K562 (cell line): ENCODE measurements at places on chromosomes 2 and 18.

DNA sequence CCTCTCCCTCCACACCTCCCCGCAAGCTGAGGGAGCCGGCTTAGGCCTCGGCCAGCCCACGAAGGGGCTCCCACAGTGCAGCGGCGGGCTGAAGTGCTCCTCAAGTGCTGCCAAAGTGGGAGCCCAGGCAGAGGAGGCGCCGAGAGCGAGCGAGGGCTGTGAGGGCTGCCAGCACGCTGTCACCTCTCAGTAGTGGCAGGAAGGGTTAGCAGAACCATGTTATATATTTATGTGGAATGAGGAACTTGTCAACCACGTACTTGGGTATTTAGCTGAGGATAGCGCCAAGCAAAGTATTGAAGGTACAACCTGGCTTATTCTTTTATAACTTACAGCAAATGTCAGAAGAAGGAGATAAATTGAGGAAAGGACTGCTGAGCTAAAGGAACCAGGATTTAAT, 144.1 kb upstream of the MGAT5 start:
- DNase-seq, result no peak

DNA sequence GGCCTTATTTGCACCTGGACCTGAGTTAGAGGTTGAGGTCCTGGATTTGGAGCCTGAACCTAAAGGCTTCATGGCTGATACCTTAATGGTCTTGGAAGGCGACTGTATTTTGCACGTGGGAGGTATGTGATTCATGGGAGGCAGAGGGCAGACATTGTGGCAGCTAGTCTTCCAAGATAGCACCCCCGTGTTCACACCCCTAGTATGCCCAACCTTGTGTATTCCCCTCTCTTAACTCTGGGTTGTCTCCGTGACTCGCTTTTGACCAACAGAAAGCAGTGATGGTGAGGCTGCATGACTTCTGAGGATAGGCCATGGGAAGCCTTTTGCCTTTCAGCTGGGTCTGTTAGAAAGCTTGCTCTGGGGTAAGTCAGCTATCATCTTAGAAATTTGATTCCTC, 45.8 kb upstream of the HAAO start:
- no peak for DNase-seq

DNA sequence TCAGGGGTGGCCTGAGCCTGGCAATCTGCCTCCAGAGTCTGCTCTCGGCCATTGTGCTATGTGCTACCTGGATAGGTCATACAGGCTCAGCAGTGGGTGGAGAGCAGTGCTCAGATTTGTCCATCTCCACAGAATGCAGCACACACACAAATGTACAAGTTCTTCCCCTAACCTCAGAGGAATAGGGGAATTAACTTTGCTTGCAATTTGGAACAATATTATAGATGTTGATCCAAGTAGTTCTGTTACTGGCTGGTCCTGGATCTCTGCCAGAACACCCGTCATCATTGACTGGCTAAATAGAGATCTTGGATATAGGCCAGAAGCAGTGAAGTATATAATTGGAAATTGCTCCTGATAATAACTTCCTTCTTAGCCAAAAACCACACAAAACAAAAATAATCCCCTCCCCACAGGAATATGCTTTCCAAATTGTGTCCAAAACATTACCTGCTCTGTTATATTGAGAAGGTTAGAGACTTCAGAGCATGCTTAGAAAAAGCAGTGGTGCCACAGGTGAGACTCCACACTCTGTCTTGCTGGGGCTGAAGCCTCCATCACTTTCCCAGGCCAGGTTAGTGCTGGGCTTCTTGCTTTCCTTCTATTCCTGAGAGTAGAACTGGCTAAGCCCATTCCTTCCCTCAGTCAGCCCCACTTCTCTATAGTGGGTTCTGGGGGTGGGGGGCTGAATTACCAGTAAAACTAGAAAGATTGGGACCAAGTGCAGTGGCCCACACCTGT, 38.8 kb downstream of the NCAPH start:
- DNase-seq, result no peak

DNA sequence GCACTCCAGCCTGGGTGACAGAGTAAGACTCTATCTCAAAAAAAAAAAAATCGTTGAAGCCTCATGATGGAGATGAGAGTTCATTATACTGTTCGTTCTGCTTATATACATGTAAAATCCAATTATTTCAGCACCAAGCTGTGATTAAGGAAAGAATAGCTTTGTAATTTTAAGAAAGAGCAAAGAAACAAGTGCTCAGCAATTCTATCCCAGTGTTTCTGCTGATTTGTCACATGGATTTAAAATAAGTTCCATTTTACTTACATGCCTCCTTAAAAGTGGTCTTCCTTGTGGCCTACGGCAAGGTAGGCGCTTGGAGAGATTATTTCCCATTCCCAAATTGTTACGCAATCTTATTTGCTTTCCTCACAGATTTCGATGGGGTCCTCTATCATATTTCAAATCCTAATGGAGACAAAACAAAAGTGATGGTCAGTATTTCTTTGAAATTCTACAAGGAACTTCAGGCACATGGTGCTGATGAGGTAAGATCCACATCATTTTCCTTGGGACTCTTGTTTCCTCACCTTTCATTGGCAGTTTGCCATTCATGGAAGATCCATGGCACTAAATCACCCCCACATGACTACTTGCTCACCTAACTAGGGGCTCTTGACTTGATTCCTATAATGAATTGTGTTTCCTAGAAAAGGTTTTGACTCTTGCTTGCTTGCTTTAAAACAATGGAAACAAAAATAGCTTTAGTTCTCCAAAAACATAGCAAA, 11.5 kb downstream of the ARPC2 start:
- no peak for DNase-seq

DNA sequence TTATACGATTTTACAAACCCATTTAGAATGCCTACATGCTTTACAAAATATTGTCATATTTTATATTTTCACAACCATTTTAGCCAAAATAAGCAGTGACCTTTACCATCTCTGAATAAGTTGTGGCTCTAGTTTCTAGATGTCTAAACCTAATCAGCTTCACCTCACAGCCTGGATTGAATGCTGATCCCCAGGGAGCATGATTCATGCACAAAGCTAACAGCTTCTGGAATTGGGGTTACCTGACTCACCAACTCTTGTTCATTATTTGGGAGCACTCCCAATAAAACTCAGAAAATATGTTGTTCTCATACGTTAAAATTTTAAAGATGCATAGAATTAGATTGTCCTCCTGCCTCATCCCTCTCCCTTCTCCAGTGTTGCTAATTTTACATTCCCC, 611.7 kb upstream of the NETO1 start:
- no peak for DNase-seq

DNA sequence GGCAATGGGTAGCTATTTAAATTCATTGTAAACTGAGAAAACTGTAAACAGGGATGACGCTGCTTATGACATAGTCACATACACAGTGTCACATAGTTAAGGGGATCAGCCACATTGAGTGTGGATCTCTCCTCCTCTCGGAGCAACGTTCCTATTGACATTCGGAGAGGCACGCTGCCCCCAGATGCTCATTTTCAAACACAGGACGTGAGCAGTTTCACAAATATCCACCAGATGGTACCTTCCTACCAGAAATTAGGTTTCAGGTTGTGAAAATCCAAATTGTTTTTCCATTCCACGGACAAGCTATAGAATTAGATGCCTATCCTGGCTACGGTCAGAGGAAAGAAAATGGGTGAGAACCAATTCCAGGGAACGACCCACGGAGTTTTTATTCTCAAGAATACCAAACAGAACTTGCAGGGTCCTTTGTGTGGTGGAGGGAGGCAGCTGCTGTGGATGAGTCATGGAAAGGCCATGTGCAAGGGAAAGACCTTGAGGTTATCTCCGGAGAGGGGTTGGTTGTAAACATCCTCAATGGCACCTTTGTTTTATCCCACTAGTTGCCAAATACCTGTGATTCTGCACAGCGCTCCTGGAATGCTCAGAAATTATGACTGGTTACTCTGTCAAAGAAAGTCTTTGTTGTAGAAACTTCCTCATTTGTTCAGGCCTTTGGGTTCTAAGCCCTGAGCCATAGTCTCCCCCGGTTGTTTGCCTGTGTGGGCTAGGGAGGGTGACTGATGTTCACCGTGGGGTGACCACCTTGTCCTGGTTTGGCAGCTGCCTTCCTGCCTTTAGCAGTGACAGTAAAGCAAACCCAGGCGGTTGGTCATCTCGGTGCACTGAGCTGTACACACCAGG, 88.0 kb downstream of the ACTR3 start:
- DNase-seq, result no peak

DNA sequence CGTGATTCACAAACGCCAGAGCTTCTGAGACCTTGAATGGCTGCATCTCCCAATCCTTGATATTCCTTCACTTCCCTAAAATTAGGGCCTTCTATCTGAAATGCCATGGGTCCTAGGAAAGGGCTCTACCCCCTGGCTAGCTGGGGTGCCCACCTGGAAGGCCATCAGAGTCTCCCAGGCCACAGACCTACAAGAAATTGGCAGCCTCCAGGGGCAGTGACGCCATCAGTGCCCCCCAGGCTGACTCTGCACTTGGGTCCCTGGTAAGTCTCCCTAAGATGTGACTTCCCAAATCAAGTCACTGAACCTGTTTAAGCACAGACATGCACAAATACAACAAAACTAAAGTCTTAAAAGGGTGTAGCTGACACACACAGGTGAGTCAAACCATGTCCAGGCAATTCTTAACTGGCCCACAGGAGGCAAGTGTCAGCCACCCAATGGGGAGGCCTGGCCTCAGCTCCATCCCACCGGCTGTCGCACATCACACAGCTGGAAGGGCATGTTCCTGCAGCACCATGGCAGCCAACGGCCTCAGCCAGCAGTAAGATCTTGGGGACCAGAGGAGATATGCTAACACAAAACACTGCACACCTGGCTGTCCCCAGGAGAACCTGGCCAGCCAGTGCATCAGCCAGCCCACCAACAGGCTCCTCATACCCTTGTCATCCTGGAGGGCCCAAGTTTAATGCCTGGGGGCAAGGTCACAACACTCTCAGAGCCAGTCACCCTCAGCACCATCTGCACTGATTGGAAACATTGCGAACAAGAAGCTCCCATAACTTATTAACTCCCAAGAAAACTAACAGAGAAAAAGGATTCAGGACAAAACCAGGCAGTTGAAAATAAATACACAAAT, 5.2 kb downstream of the PARD6G start:
- DNase-seq, result no peak

DNA sequence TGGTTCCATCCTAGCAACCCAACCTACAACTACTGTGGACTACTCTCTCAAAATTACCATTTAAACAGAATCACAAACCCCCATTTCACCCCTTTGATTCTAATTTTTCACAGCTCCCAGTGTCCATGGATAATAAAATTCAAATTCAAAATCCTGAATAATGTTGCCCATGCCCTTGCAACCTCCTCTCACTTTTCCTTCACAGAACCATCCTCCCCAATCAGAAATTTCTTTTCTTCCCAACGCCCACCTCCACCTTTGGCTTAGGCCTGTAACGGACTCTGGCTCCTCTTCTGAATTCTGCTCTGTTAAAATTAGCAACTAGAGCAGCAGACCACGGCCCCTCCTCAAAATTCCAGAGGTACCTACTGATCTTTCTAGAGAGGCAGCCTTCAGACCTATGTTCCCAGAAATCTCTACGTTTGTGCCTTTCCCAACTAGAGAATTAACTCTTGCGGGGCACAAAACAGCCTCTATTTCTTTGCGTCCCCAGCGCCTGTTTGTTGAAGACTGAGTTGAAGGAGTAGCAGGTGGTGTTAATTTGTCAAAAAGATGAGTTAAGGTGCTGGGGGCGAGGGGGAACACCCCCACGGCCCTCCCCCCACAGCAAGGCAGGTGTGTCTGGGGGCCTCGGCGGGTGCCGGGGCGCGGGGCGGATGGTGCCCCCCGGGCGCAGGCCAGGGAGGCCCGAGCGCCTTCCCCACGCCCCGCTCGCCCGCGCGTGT, 428 bp upstream of the MAP3K20 start:
- no peak for DNase-seq

DNA sequence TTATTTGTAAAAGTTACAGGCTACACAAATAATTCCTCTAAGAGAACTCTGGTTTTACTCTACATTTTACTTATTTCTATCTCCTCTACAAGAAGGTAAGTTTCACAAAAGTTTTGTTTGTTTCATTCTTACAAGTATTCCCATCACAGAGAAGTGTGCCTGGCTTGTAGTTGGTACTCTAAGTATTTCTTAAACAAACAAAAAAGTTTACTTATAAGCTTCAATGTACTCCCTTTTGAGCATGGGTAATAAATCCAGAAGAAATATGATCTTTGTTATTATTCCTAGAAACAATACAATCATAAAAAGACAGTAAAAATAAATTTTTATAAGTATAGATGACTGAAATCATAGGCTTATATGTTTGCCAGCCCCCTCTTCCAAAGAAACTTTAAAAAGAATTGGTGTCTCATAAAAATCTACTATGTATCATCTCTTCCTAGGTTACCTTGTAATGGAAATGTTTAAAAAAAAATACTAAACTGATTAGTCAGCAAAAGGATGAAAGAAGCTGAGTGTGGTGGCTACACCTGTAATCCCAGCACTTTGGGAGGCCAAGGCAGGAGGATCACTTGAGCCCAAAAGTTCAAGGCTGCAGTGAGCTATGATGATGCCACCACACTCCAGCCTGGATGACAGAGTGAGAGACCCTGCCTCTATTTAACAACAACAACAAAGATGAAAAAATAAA, 54.7 kb downstream of the ATL2 start:
- no peak for DNase-seq

- DNase-seq, result no peak
These were observed 917.6 kb upstream of the ACVR2A start for GRCh38 chr2:146927080-146927711.

DNA sequence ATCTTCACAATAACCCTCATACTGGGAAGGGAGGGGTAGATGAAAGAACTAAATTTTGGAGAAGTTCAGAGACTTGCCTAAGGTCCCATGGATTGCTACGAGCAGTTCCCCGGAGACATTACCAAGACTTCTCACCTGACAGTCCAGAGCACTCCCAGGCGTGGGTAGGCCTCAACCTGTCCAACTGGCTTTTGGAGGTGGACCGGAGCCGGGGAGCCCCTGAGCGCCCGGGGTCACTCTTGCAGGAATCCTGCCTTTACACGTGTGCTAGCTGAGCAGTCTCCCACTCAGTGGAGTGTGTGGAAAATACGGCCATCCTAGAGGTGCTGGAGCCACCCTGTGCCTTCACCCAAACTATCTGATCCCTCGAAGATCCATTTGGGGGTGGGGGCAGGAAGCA, 8.0 kb downstream of the POMC start:
- no peak for DNase-seq

DNA sequence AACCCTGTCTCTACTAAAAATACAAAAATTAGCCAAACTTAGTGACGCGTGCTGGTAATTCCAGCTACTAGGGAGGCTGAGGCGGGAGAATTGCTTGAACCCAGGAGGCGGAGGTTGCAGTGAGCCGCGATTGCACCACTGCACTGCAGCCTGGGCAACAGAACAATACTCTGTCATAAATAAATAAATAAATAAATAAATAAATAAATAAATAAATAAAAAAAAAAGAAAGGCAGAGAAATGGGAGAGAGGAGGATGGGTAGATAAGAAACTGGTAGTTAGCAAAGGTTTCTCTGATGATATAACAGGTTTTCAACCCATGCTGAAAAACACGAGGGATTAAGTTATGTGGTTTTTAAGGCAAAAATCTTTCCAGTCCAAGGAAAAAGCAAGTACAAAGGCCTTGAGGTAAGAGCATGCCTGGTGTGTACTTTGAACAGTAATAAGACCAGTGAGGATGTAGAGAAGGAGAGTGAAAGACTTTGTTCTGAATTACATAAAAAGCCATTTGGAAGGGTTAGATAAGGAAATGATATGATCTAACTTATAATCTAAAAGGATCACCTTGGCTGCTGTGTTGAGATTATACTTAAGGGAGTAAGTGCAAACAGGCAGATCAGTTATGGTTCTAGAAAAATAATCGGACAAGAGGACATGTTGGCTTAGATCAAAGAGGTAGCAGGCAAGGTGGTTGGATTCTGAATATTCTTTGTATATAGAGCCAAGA, 159.3 kb downstream of the PTH2R start:
- DNase-seq, result no peak

GRCh38 chr18:44465381-44465841, 215.3 kb upstream of the SETBP1 start:
- DNase-seq, result no peak
